ENCODE measurements at places on chromosomes 1 and 21. TPM values are rescaled to one million over a fixed set of nuclear protein-coding genes. Genes with fewer than 3 reads are reported as not detected.

GRCh38 chr1:64228167-64228957 is 24.9 kb downstream of the UBE2U start:
- H3K27me3 ChIP-seq: no peaks in the 10 kb centered on the region
- no peaks in the 10 kb centered on the region for H3K36me3 ChIP-seq
- H3K27ac ChIP-seq: no peak overlapping the region
- no peaks in the 10 kb centered on the region for H3K4me1 ChIP-seq

Gene DIO1
- not detected for total RNA-seq

DNA sequence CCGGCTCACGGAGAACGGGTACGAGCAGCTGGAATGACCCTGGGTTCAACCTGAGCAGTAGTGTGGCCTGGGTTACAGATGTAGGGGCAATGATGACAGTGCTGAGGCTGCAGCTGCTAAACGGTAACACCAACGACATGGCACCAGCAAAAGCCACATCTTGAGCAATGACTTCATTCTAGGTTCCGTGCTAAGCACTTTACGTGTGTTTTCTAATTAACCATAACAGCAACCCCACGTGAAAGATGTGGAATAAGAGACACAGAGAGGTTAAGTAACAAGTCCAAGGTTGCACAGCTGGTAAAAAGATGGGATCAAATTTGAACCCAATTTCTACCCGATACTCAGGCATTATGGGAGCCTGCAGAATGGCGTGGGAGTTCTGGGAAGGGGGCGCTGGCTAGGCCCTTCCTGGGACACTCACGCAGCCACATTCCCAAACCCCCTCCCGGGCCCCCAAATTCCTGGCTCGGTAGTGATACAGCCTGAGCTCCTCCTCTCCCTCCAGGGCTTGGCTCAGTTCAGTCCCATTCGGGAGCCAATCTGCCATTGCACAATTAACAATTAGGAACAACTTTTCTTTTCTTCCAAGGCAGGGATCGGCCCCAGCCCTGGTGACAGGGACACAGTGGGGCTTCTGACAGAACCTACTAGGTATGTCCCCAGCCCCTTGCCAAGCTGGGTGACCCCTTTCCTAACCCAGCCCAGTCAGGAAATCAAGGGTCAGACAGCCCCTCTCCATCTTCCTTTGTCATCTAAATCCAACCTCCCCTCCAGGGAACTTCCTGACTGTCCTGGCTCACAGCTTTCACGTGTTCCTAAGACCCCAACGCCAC is 23.8 kb upstream of the ECE1 start:
- no peak overlapping the region for H3K4me3 ChIP-seq
- H3K27ac ChIP-seq: no peak overlapping the region
- H3K4me1 ChIP-seq: peaks cover 11% of the 10 kb centered on the region
- no peaks in the 10 kb centered on the region for H3K36me3 ChIP-seq
- H3K27me3 ChIP-seq: no peaks in the 10 kb centered on the region
- no peak for DNase-seq

DNA sequence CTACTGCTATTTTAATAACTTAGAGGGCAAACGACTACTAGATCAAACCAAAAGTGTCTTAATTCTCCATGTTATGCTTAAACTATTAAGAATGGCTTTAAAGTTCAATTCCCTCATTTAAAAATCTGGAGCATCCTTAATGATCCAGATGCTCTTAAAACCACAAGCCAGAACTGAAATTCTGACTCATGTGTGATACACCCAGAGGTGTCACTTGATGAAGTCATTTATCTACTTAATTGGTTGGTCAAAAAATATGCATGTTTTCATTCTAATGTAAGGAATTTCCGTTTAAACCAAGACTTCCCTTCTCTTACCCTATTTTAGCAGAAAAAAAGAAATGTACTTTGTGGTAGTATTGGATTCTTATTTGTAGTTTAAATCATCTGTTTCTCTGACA is 1261.2 kb upstream of the B3GALT2 start:
- H3K27ac ChIP-seq: no peak overlapping the region
- H3K4me3 ChIP-seq: no peak overlapping the region
- DNase-seq: no peak
- H3K4me1 ChIP-seq: no peaks in the 10 kb centered on the region
- no peaks in the 10 kb centered on the region for H3K36me3 ChIP-seq

GRCh38 chr21:38083535-38083934 is 167.3 kb upstream of the KCNJ6 start:
- H3K4me1 ChIP-seq: no peaks in the 10 kb centered on the region
- H3K36me3 ChIP-seq: no peaks in the 10 kb centered on the region
- no peaks in the 10 kb centered on the region for H3K27me3 ChIP-seq
- no peak overlapping the region for H3K27ac ChIP-seq
- H3K4me3 ChIP-seq: no peak overlapping the region
- no peak for DNase-seq

- H3K36me3 ChIP-seq: no peaks in the 10 kb centered on the region
- no peaks in the 10 kb centered on the region for H3K27me3 ChIP-seq
- DNase-seq: no peak
- no peak overlapping the region for H3K27ac ChIP-seq
- H3K4me1 ChIP-seq: peaks cover 30% of the 10 kb centered on the region
Observed at GRCh38 chr1:197778366-197778945, 3.2 kb upstream of the DENND1B start.

DNA sequence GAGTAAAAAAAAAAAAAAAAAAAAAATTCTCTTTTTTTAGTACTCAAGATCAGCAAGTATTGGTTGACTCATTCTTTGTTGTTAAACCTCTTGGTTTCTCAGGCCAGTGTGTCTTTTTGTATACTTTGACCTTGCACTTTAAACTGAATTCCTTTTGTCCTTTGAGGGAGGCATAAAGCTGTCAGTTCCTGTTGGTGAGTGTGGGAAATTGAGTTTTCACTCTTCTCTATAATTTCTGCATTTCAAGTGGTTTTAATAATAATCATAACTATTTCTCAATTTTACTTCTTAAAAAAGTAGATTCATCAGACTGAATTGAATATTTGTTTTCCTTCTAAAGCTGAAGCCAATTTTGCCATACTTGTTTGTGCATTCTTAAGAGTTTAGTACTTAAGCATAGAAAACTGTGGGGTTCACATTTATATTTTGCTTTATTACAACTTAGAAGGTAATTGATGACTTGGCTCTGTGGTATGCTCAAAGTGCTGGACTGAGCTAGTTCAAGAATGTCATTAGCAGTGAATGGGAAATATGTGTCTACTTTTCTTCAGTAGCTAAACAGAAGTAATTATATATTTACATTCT is 43.4 kb downstream of the ITSN1 start:
- peaks cover 54% of the 10 kb centered on the region for H3K4me1 ChIP-seq
- no peak overlapping the region for H3K4me3 ChIP-seq
- H3K27ac ChIP-seq: no peak overlapping the region
- H3K27me3 ChIP-seq: no peaks in the 10 kb centered on the region

DNA sequence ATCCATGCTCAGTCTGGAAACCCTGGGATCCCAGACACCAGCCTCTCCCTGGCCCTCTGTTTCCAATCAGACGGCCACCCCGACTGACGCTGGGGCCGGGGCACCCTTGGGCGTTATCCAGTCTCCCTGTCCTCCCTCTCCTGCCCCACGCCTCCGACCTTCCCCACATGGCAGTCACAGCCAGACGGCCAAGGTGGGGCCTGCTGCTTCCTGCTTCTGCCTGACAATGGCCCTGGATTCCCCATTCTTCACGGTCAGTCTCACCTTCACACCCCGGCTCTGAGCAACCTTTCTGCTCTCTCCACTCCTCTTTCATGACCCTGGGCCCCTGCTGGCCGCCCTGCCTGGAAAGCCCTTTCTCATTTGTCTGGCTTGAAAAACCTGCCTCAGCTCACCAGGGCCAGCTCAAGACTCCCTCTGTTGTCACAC is 6.6 kb downstream of the GNG4 start:
- no peaks in the 10 kb centered on the region for H3K36me3 ChIP-seq
- no peak for DNase-seq
- peaks cover 27% of the 10 kb centered on the region for H3K4me1 ChIP-seq
- H3K4me3 ChIP-seq: peak overlapping the region; percentile 54

Data from HCT116 (cell line).